ENCODE measurements at places on chromosomes 4 and X.

GRCh38 chr4:87165892-87166291, 54.5 kb downstream of the KLHL8 start:
- no peak for DNase-seq

DNA sequence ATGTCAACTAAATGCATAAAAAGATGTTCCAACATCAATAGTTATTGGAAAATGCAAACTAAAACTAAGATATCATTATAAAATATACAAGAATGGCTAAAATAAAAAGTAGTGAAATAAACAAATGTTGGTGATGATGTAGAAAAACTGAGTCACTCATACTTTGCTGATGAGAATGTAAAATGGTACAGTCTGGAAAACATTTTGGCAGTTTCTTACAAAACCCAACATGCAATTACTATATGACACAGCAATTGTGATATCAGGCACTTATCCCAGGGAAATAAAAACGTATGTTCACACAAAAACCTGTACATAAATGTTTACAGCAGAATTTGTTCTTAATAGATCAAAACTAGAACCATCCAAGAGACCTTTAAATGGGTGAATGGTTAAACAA, 182.6 kb downstream of the RTL9 start:
- no peak for DNase-seq

- DNase-seq, result no peak
These were observed 130.5 kb downstream of the PPA2 start for GRCh38 chr4:105343146-105343931.

- DNase-seq, result no peak
These were observed 88.1 kb downstream of the PCDH7 start for GRCh38 chr4:30808276-30808675.

DNA sequence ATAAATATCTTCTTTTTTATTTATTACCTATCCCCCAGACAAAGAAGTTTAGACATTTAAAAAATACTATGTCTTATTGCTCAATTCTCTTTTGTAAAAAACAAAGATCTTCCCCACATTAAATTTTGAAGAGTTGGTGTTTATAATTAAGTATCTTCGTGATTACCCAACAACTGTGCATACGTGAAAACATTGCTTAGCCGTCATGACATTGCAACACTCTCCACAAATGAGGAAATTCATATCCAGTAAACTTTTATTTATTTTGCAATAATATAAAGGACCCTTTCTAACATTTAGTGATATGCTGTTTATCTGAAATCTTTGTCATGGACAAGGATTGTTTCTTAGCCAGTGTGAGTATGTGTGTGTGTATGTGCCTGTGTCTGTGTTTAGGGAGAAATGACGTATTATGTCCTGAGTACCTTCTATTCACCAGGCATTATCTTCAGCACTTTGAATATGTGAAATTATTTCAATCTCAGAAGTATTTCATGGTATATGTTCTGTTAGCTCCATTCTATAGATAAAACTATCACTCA, 26.1 kb upstream of the EREG start:
- no peak for DNase-seq

DNA sequence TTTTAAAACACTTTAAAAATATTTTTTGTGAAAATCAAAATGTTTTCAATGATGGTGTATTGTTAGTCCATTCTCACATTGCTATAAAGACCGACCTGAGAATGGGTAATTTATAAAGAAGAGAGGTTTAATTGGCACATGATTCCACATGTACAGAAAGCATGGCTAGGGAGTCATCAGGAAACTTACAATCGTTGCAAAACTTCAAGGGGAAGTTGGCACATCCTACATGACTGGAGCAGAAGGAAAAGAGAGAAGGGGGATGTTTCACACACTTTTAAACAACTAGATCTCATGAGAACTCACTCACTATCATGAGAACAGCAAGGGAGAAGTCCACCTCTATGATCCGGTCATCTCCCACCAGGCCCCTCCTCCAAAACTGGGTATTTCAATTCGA, 110.7 kb downstream of the TMEM47 start:
- no peak for DNase-seq

DNA sequence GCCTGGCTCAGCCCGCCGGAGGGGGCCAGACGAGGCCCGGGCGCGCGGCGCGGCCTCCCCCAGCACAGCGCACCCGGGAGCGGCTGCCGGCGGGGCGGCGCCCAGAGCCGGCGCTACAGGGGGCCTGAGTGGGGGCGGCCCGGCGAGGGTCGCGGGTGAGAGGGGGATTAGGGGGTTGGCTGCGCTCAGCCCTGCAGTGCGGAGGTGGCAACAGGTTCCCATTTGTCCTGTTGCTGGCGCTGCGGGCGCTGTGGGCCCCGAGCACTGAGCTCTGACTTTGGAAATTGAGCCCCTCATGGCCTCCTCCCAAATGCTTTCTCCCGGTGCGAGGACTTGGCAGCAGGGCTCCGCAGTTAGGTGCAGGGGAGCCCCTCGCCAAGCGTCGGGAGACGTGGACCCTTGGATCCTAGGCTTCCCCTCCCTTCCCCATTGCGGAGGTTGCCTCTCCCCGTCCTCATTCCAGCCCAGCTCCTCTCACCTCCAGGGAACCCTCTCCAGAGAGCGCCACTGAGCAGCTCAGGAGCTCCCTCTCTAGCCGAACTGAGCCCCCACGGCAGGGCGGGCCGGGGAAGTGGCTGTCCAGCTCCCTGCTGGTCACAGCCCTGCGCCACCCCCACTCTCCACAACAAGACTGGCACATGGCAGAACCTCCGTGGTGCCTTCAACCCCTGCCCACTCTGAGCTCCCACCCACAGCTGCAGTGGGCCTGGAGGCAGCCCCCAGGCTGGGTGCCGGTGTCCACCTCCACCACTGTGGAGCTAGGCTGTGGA, 2.5 kb upstream of the DUSP9 start:
- DNase-seq, result no peak

DNA sequence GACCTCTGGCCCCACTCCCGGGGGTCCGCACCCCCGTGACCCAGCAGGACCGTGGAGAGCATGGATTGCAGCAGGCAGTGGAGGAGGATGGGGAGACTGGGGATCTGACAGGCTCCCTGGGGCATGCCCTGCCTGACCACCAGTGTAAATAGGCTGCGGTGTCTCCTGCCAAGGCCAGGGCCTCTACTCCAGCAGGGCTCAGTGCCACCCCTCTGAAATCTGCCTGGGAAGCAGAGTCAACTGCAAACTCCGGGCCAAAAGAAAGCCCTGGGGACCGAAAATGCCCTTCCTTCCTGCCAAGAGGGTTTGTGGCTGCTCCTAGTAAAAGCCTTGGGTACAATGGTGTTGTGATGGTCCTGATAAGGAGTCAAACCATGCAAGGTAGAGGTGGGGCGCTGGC, 6.4 kb downstream of the ADRA2C start:
- DNase-seq, result no peak

DNA sequence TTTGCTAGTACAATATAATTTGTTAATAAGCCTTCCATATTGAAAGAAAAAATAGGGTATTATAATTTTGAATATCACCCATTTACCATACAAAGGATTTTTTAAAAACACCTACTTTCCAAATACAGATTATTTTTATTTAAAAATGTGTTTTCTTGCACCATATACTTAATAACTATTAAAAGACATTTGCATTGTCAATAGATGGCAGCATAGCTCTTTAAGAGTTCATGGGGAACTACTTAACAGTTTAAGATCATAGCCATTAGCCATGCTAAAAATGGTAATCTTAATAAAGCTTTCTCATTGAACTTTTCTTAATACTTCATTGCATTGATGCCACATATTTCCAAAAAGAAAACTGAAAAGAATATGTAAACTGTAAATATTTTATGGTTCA, 1995.9 kb downstream of the C4orf33 start:
- no peak for DNase-seq

DNA sequence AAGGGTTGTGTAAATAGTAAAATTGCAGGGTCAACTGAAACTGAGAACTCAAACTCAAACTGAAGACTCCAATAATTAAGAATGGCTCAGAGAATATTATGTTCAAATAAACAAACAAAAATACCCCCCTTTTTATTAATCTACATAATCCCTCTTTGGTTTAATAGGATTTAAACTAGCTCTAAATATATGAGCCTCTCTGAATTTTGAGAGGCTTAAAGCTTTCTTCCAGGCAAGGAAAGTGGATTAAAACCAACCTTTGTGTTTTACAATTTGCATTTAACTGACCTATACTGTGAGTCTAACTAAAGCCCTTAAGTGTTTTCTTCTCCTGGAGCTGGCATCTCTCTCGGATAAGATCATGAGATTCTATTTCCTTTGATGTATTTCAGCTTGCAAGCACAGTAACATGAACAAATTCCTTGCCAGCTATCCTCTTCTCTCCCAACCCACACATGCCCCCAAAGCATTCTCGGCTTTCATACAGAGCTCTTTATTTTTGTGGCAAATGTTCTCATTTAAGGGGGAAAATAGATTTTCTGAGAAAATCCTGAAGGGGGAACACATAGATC, 1310.8 kb upstream of the AGA start:
- no peak for DNase-seq

DNA sequence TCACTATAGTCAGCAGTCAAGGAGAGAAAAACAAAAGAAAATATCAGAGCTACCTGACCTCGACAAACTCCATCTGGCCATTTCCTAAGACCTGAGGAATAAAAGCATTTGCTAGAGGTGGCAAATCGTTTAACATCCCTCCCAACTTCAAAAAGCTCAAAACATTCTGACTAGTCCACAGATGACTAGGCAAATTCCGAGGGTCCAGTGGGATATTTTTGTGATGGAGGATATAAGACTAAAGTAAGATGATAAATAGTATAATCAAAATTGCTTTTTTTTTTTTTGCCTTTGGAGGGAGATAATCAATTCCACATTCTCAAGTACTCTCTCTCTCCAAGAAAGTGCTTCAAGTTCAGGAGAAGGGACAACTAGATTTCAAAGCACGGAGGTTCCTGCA, 119.1 kb upstream of the ETNPPL start:
- no peak for DNase-seq

GRCh38 chrX:38081909-38082308, 75.6 kb downstream of the SYTL5 start:
- no peak for DNase-seq

DNA sequence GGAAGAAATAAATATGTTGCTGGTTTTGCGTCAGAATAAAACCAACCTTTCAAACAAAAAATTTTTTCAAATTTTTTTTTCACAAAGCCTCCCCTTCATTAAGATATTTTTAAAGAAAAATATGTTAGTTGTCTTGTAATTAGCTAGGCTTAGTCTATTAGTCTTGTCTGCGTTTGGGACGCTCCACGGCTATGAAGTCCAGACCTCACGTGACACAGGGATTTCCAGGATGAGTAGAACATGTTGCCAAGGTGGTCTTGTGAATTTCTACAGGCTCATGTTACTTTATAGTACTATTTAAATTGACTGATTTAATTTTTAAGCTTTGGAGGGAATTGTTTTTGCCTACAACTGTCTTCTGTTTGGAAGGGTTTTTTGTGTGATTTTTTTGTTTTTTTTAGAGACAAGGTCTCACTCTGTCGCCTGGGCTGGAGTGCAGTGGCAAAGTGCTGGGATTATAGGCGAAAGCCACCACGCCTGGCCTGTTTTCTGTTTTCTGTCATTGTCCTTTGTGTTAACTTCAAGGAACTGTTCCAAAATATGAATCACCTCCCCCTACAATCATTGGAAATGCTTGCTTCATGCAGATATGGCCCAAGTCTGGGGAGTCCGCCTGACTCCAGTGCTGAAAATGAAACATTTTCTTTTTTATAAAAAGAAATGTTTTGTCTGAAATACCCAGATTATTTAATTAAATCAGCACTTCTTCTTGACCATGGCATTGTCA, 26.2 kb downstream of the TMEM144 start:
- no peak for DNase-seq

DNA sequence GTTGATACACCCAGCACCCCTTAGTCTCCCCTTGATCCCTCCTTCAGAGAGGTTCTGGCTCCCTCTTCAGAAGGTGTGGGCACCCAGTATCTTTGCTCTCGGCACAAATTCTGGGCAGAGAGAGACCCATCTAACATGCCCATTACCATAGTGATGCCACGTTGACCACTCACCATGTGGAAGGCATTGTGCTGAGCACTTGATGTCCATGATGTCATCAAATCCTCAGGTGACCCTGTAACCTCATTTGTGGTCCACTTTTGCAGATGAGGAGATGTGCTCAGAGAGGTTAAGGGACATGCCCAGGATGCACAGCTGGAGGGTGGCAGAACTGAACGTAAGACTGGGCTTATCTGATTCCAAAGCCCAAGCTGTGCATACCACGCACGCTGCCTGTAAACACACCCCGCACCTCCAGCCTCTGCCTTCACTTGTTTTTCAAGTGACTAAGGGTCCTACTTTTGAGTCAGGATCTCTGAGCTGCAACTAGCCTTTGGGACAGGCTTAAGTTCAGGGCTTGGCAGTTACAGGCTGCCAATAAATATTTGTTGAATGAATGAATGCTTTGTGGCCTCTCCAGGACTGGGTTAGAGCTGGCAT, 55.2 kb downstream of the HTRA3 start:
- DNase-seq, result no peak

GRCh38 chr4:33107814-33108213, 2387.6 kb downstream of the PCDH7 start:
- DNase-seq, result no peak

DNA sequence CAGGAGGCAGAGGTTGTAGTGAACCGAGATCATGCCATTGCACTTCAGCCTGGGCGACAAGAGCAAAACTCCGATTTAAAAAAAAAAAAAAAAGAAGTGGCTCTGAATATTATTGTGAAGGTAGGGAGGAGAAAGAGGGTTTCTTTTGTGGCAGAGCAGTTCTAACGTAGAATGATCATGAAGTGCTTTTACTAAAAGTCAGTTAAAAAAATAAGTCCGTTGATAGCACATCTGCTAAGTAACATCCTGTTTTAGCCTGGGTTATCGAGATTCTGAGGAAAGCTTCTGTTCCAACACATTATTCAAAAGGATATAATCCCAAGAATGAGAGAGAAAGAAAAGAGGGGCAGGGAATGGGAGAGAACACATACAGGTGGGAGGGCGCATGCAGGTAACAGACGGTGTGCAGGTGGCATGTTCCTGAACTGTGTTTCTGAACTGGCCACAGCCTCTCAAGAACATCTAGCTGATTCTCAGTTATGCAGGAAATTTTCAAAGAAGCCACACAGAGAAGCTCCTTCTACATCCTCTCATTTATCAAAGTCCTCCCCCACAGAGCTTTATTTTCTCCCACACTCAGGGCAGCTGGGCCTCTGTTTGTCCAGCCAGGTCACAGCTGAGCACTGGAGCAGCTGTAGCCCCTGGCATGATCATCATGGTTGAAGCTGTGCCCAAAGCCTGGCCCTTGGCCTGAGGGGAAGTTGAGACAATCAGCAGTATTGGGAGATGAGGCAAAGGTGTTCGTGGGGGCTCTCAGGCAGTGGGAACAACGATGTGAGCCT, 342.3 kb downstream of the ZNF674 start:
- DNase-seq, result no peak

DNA sequence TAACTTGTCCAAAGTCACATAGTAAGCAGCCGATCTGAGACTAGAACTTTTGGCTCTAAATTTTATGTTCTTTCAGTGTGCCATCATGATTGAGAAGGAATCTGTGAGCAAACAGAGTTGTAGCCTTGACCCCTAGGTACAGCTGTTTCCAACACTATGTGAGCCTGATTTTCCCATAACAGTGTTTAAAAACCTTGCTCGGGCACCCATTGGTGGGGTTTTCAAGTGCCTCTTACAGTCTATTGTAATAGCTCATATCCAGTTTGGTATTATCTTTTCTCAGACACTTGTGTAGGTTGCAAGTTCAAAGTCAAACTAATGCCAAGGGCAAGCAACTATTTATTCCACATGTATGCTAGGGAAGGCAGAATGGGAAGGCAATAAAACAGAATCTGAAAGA, 467.9 kb downstream of the INPP4B start:
- no peak for DNase-seq

GRCh38 chr4:1375761-1376322, 28.8 kb downstream of the UVSSA start:
- DNase-seq, result no peak
